ENCODE measurements at places on chromosomes 13 and 19.

DNA sequence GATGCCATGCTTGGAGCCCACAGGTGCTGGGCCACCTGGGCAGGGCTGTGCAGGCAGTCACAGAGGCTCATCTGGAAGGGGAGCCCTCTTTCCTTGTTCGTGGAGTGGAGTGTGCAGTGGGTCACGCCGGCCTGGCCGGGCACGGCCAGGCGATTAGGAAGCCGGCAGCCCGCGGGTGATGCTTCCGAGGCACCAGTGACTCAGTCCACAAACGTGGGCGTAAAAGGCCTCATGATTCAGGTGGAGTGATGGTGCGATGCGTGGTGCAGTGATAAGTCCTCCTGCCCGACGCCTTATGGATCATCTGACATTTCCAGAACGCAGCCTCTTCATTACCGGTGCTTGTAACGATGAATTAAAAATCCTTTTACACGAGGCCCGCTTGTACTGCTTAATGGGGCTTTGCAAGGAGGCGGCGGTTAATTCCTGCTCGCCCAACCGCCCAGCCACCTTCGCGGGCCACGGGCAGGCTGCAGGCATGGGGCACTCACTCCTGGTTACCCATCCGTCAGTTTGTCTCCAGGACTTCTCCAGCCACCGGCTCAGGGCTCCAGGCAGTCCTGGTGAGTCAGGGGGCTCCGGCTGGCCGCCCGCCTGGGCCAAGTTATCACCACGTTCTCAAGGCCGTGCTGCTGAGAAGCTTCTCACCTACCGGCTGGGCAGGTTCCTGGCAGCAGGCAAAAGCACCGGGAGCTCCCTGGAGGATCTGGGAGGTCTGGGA lies 172.4 kb downstream of the KDM4B start:
- no peak for DNase-seq

DNA sequence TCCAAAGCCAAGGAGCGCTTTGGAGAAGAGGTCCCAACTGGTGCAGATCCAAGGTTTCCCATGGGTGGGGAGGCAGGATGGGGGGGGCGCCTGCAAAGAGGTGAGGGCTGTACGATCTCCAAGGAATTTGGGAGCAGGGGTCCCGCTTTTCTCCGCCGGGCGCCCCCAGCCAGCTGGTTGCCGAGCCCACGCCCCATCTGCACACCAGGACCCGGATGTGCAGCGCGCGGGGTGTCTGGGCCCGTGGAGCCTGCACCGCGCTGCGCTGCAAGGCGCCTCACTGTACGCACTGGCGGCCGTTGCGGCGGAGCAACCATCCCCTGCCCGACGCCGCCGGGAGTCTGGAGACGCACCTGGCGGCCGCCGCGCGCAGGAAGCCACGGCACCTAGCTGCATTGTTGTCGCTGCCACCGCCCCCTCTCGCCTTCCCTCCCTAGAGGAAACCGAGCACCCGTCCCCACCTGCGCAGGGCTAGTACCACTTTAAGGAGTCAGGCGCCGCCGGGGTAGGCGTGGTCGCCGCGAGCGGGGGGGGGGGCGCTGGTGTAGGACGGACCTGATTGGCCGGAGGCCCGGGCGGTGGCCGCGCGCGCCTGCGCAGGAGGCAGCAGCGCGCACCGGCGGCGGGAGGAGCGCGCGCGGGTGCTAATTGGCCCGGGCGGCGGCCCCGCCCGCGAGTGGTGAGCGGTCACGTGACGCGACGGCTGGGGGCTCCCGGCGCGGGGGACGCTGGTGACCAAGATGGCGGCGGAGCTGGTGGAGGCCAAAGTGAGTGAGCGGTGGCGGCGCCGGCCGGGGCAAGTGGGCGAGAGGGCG lies at the start of gene PIAS4:
PIAS4 (plus strand) TSS at position 716 of the 815 bp plus-strand sequence; CDS start at position 741, 25 bp downstream.
- peak; percentile 94 for DNase-seq

GRCh38 chr13:110023729-110024644 lies 237.6 kb upstream of the IRS2 start:
- DNase-seq = no peak

DNA sequence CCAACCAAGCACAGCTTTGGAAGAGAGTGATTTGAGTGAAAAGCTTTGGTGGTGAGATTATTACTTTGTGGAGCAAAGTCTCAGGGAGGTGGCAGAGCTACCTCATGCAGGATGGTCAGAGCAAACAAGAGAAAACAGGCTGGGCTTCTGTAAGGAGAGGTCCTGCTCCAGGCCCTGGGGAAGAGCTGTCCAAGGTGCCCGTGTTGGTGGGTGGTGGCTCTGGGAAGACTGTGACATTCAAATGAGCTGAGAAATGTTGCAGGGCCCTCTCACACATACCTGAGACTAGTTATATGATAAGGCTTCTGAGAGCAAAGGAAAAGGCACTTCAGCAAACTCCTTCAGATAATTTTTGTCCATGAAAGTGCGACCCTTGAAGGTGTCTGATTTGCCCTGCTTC lies 205.5 kb upstream of the SOX21 start:
- no peak for DNase-seq

- no peak for DNase-seq
Measured at GRCh38 chr19:30757837-30758617, 385.8 kb downstream of the ZNF536 start.

DNA sequence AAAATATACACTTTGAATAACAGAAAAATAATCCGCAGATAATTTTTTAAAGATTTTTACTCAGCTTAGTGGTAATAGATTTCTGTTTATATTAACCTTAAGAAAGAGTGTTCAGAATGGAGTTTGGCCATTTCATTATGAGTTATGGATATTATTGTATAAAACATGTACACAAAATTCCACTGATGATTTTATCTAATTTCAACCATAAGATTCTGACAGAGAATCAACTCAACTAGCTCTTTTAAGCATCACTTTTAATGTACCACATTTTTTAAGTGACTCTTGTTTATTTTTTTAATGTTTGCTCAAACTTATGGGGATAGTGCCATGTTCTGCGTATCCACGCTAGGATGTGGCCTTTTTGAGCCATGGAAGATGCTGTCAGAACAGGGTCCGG lies 75.7 kb downstream of the COL4A2 start:
- no peak for DNase-seq

- no peak for DNase-seq
Measured at GRCh38 chr13:104798486-104798885, 1732.3 kb upstream of the SLC10A2 start.

DNA sequence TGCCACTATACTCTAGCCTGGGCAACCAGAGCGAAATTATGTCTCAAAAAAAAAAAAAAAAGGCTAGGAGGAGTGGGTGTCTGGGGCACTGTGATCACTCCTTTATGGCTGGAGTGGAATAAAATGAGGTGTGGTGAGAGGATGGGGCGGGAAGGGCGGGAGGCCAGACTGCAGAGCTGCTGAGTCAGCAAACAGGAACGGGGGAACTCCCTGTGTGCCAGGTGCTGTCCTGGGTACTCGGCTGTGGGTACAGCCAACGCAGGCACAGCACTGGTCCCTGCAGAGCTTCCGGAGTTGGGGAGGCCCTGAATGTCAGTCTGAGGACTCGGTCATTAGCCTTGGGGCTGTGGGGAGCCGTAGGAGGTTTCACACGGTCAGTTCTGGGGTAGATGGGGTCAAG lies 5.7 kb downstream of the PRPF31 start:
- no peak for DNase-seq

DNA sequence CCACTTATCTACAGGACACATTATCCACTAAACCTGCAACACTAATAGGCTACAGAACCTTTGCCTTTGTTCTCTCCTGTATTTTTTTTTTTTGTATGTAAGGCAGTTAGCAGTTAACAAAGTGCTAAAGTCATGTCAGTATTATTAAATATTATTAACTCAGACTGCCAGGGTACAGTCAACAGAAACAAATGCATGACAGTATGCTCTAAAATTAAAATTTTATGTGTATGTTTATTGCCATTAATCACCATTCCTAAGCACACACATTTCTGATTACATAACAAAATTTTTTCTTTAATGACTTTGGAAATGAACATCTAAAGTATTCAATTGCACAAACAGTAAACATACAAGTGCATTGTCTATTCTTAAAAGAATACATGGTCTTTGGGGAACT lies 41.7 kb downstream of the XPO4 start:
- no peak for DNase-seq

DNA sequence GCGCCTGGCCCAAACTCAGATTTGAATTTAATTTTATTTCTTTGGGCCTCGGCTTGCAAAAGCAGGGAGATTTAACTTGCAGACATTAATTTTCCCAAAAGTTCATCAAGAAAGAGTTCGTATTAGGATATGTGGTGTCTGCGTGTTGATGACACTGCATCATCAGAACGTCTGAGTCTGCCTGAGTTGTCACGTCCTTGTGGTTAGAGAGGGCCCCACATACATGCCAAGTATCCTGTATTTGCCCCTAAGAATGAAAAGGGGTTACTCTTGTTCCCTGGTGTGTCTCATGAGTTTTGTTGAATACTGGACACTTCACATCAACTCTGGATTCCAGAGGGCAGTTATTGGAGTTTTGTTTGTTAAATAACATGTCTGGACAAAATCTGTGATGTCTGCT lies 5.6 kb upstream of the TEX29 start:
- DNase-seq = no peak

- DNase-seq = no peak
Measured at GRCh38 chr13:88246239-88246638, 575.1 kb downstream of the SLITRK5 start.

DNA sequence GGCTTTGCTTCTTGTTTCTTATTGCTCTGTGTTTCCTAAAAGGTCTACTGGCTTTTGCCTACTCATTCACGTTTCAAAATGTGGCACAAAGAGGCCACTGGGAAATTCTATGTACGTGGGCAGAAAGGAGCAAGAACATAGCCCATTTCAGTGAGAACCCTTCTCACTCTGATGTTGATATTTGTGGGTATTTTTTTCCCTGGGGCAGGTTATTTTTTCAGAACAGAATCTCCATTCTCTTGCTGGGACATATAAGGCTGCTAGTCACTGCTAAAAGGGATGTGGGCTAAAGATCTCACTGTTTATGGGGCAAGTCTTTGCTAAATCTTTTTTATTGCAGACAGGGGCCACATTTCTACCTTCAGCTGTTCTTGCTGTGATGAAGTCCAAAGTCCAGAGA lies 27.1 kb downstream of the EDNRB start:
- DNase-seq = no peak

GRCh38 chr13:46211116-46211482 lies 629 bp upstream of the LRRC63 start:
- peak; percentile 49 for DNase-seq

DNA sequence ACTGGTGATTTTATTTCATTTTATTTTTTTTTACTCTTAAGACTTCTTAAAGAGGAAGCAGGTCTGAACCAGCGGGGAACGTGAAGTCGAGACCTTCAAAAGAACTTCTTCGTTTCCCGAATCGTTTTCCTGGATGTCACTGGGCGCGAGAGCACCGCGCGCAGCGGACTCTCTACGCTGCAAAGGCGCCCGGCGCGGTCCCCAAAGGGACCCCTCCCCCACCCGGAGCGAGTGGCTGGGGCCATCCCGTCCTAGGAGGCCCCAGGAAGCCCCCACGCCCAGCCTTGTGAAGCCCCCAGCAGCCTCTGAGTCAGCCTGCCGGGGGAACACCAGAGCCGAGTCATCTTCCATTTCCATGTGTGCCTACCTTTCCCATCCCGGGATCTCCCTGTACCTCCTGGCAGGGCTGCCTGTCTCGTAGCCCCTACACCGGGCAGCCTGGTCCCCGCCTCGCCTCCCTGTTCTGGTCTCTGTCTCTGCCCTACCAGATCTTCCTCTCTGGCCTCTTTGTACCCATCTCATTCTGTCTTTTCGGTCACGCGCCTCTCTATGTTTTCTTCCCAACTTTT lies 608 bp downstream of the CD70 start:
- DNase-seq = no peak

DNA sequence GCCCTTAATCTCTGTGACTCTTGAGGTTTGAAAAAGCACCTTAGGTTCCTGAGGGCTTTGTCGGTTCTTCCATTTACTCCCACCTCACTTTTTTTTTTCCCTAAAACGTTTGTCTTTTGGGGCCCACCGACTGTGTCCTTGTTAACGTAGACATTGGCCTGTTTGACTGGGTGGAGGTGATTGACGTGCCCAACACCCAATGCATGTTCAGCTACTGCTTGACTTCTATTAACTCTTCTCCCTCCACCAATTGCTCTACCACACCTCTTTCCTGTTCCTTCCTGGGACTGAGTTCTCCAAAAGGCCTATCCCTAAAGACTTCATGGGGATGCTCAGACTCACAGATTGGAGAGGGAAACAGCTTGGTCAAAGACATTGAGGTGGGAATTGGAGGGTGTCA lies 17.3 kb downstream of the CKM start:
- no peak for DNase-seq

DNA sequence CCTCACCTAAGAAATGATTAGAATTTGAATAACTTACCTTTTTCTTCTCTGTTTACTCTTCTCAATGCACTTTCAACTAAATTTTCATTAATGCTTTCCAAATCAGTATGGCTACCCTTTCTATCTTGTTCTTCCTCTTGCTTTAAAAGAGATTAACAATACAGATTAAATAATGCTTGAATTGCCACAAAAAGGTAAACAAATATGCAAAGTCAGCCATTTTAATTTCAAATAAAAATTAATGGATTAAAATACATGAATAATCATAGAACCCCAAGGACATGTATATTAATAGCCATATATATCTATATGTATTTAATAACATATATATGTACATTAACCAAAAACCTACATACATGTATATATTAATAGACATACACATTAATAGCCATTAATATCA lies 7.9 kb upstream of the NEK5 start:
- no peak for DNase-seq

- no peak for DNase-seq
Measured at GRCh38 chr19:46608178-46608577, 7.0 kb downstream of the CALM3 start.

DNA sequence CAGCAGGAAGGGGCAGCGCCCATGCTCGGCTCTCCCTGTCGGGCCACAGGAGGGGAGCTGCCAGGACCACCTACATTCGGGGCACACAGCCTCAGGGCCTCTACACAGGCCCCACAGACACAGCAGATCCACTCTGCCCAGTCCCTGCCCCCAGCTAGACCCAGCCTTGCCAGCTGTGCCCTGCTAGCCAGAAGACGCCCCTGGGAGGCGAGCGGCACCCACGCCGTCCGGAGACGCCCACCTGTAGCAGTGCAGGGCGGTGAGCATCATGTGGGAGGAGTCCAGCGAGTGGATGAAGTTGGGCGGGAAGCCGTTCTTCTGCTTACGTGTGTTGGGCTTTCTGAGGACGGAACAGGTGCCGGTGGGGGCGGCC lies 15.1 kb downstream of the POLRMT start:
- DNase-seq = no peak

DNA sequence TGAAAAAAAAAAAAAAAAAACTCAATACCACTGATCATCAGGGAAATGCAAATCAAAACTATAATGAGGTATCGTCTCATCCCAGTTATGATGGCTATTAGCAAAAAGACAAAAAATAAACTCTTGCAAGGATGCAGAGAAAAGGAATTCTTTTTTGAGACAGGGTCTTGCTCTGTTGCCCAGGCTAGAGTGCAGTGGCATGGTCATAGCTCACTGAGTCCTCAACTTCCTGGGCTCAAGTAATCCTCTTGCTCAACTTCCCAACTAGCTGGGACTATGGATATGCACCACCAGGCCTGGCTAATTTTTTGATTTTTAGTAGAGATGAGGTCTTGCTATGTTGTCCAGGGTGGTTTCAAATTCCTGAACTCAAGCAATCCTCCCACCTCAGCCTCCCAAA lies 59.5 kb downstream of the MICU2 start:
- no peak for DNase-seq

Data from CD4-positive, alpha-beta T cell treated with Interleukin-15 for 4 hours (primary cell).